Mammary epithelial cell (primary cell): ENCODE measurements at places on chromosomes 5 and 9.

DNA sequence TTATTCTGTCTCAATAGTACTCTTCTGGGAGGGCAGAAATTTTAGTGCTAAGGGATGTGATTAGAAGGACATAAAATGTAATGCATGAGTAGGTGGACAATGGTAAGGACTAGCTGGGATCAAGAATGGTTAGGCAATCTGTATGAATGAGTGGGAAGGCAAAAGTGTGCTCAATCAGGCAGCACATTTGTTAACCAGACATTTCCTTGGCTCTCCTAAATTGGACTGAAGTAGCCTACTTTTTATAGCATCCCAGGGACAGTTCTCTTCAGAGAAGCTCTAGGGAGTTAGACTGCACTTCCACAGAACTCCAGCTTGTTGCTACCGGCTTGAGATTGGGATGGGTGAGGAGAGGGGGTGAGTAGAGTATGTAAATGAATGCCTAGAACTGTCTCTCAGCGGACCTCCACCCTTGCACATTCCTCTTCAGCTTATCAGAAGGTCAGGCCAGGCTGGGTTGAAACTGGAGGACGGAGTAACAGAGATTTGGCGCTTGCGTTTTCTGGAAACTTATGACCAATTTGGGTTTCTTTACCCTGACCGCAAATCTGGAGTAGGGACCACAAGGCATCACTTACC is 19.0 kb upstream of the ARL14EPL start:
- DNase-seq, result no peak

DNA sequence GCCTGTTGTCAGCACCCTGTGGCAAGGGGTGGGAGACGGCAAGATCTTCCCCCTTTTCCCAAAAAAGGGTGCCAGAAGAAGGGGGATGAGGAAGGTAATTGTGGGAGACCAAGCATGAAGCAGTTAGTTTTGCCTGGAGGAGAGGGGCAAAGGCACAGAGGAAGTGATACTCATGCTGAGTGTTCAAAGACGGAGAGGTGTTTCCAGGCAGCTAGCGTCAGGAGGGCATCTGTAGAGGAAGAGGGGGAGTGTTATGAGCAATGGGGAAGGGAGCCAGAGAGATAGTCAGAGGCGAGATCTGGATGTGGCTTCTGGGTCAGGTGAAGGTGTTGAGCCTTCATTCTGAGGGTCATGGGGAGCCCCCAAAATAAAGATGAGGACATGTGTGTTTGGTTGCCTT is 26.9 kb upstream of the ADAM19 start:
- peak; percentile 79 for DNase-seq

GRCh38 chr9:98807070-98807813 is at the start of gene GALNT12:
Gene GALNT12, plus strand, starts transcription at chr9:98807670. Its CDS starts 29 bp downstream, at chr9:98807699.
- no peak for DNase-seq

GRCh38 chr9:129879991-129880653 is 44.9 kb downstream of the USP20 start:
- DNase-seq, result no peak

- DNase-seq, result no peak
Observed at GRCh38 chr5:102835717-102836116, 80.6 kb downstream of the PAM start.

DNA sequence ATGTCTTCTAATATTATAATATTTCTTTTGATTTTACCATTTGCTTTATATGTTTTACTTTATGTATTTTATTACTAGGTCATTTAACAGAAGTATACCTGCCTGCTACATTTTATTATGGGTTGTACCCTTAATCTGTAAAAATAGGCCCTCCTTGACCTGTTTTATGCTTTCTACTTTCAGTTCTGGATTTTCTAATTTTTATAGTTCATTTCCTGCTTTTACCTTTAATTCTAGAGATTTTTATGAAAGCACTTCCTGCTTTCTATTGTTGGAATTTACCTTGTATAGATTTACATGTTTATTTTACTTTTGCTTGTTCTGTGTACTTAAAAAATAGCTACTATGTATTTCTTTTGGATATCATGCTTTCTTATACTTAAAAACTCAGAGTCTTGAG is 20.6 kb downstream of the ZNF618 start:
- DNase-seq, result no peak

GRCh38 chr5:161446655-161447054 is 99.9 kb downstream of the GABRB2 start:
- no peak for DNase-seq

GRCh38 chr5:114839360-114839759 is 330.3 kb downstream of the TRIM36 start:
- DNase-seq, result no peak

GRCh38 chr9:88816141-88816540 is 175.1 kb upstream of the S1PR3 start:
- no peak for DNase-seq

GRCh38 chr9:26413611-26414010 is 479.0 kb downstream of the CAAP1 start:
- DNase-seq, result no peak

DNA sequence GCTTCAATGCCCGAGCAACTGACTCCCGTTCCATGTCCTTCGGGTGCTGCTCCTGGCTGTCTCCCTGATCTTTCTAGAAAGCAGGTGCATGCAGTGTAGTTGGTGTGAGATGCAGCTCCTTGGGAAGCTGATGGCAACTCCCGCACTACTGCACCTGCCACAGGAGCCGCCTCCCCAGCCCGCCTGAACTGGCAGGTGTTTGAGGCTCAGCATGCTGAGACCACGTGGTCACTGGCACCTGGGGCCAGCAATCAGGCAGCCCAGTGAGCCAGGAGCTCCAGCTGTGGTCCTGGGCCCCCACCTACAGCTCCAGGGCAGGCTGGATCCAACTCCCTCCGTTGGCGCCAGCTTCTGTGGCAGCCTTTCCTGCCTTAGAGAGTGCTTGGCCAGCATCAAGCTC is 111.5 kb downstream of the ICE1 start:
- no peak for DNase-seq

- DNase-seq, result no peak
Observed at GRCh38 chr5:106085556-106085955, 1585.2 kb downstream of the EFNA5 start.

GRCh38 chr9:127370147-127370579 is 26.8 kb upstream of the SLC2A8 start:
- DNase-seq, result no peak

DNA sequence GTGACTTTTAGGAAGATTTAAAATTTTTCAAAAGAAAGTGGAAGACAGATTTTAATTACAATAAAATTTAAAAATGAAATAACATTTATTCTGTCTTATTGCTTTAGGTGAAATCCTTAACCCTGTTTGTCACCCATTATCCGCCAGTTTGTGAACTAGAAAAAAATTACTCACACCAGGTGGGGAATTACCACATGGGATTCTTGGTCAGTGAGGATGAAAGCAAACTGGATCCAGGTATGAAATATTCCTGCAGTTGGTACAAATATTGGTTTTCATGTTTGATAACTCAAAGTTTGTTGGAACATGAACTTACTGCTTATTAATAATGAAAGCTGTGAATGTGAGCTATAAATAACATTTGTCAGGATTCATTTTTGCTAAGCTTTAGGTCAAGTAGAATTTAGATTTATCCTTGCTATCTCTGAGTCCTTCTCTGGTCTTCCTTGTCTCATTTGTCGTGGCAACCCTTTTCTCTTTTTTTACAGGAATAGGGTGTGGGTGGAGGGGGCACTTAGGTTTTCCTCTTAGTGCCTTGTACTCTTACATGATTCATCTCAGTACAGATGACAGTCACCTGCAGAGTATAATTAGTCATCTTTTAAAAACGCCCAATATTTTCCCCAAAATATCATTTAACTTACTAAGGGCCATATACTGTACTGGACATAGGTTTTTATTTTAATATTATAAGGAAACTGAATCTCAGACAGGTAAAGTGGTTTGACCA is 95.3 kb upstream of the RASGRF2 start:
- no peak for DNase-seq

DNA sequence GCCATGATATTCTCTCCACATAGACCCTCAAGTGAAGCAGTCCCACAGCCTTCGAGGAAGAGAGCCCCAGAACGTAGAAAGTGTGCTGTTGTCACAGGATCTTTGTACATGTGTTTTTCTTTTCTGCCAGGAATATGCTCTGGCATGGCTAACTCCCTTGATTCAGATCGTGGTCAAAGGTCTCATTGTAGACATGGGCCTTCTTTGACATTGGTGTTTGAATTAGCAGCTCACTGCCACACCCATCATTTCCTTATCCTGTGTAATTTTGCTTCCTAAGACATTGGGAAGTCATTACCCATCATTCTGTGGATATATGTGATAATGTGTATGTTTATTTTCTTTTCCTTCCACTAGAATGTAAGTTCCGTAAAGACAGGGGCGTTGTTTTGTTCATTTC is 25.5 kb downstream of the MTRR start:
- no peak for DNase-seq
